ENCODE measurements at places on chromosomes 11 and 22.
A peak's percentile ranks its signal among the peaks of the same experiment; 100 is the strongest.

DNA sequence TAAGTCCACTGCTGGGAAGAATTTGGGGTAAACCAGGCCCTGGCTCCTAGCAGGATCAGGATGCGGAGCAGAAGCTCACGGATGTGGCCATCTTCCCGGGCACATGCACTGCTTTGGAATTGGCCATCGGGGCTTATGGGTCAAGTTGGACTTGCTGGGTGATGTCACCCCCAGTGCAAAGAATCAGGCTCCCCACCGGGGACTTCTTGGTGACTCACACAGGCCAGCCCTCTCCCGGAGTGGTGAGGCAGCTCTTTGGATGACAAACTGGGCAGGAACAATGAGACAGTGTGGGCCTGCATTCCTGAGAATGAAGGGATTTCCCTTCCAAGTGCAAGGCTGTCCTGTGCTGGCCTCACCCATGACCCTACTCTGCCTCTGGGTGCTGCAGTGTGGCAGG lies 128.8 kb upstream of the ANO1 start:
- DNase-seq, result peak; percentile 62

DNA sequence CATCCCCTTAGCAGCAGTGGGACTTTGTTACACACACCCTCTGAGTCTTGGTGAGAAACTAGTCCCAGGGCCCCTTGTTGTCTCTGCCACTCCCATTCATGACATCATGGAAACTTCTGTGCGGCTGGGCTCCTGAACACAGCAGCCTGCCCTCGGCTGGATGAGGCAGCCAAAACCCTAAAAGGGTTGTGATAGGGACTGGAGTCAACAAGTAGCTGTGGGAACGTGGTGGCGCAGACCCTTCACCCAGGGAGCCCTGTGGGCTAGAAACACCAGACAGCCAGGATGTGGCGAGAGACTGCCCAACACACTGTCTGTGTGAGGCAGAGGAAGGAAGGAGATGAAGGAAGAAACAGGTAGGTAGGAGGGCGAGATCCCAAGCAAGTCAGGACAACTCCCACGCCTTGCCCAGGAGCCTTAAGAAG lies 3.9 kb downstream of the CD3D start:
- no peak for DNase-seq

GRCh38 chr11:18618342-18619025 lies 15.7 kb downstream of the SPTY2D1 start:
- peak; percentile 12 for DNase-seq

DNA sequence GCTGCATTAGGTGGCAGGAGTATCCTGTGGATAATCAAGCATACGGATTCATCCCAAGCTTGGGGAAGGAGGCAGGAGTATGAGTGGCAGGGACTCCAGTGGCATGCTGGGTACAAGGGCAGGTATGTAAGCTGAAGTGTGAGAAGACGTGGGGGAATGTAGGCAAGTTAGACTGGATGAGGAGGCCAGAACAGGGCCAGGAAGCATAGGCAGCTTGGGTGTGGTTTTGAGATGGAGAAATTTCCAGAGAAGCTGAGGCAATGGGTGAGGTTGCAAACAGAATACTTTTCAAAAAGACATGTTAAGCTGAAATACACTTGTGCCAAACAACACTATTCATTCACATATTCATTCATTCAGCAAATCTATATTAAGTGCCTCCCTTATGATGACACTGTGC lies 43.1 kb upstream of the AMOTL1 start:
- no peak for DNase-seq

Data from eye (tissue), 1 donor.